ENCODE measurements at places on chromosomes 3 and 15.

DNA sequence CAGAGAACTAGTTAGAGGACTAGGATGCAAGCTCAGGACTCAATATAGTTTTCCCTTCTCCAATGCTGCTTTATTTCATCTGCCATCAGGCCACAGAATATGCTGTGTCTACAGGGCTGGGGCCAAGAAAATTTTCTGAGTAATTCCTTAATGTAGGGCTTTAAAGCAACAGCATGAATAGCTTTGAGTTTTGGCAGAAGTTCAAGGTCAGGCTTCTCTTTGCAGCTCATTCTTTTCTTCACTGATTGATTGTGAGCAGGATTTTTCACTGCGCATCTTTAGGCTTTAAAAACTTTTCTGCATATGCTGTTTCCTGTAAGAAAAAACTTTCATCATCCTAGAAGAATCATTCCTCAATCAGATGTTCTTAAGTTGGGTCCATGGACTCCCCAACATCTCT is 4.6 kb downstream of the TMEM108 start:
- DNase-seq, result no peak

GRCh38 chr3:192802957-192803899 is 75.9 kb upstream of the FGF12 start:
- DNase-seq, result no peak

- no peak for DNase-seq
These were observed 643.0 kb downstream of the NAALADL2 start for GRCh38 chr3:175502155-175502554.

DNA sequence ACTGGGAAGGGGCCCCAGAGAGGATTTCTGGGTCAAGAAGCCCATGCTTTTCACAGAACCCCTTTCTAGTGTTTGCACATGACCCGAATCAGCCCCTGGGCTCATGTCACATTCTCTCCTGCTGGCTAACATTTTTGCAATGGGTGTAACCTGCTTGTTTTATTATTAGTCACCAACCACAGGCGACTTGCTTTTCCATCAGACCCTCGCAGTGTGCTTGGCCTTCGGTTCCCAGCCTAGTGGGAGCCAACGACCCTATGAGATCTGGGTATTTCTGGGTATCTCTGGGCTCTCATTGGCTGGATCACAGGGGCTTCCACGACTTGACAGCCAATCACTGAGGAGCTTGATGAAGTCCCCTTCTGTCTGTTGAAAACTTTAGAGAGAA is 11.0 kb upstream of the FBLN2 start:
- peak; percentile 69 for DNase-seq

All from smooth muscle cell of the brain vasculature (primary cell).